GM23338 (cell line): ENCODE measurements at places on chromosomes 5 and 9. TPM values are rescaled to one million over a fixed set of nuclear protein-coding genes. Genes with fewer than 3 reads are reported as not detected.

MAPK9 gene
- total RNA-seq = 27.8 and 37.0 TPM in 2 replicates

SPINK13 gene
- not detected in 2 replicates for total RNA-seq

SHISAL2B gene
- 3.9 and 12.3 TPM in 2 replicates for total RNA-seq

IFNK gene
- total RNA-seq = not detected in 2 replicates
